ENCODE measurements at places on chromosomes 1 and 21. TPM values are rescaled to one million over a fixed set of nuclear protein-coding genes. Genes with fewer than 3 reads are reported as not detected.
A peak's percentile ranks its signal among the peaks of the same experiment; 100 is the strongest.

DNA sequence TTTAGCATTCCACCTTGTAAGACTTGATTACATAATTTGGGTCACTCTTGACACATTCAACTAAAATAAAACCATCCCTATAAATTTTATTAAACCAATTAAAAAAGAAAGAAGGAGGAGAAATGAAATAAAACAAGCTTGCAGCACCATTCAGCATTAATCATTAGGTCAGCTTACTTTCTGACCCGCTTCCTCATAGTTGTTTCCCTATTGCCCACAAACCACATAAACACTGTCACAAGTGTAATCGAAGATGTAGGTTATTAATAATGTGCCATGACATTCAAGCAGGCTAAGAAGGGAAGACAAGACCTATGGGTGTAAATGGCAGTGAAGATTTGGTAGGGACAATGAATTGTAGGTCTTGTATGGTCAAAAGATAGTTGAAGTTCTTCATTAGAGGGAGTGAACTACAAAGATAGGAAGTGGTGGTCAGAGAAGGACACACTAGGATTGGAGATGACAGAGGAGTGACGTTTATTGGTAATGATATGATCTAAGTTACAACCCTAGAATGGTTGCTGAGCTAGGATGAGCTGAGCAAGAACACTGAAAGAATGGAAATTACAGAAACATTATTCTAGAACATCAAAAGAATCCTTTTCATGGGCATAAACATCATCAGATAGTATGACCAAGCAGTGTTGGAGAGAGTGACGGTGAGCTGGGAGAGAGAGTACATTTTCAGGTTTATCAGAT is 231.5 kb downstream of the KCNT2 start:
- DNase-seq, result no peak

DNA sequence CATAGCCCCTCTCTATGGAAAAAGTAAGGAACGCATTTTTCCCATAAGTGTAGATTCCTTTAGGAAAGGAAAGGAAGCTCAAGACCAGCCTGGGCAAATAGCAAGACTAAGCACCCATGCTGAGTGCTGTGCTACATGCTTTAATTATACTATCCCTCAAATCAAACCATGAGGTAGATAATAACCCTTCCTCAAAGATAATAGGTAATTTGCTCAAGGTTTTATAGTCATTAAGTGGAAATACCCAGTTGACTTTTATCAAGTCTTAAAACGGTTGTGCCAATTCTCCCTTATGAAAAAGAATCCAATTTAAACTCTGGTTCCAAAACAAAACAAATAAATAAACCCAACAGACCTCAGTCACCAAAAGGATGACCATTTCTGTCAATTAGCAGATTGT is 3.4 kb downstream of the KIAA0319L start:
- H3K27me3 ChIP-seq, result no peaks in the 10 kb centered on the region
- H3K27ac ChIP-seq, result peak overlapping the region; percentile 37
- H3K36me3 ChIP-seq, result no peaks in the 10 kb centered on the region
- H3K4me3 ChIP-seq, result no peak overlapping the region

Gene SHISAL2A
- not detected for total RNA-seq

GRCh38 chr1:43104027-43104763 is 67.9 kb downstream of the EBNA1BP2 start:
- H3K27me3 ChIP-seq, result no peaks in the 10 kb centered on the region
- no peak overlapping the region for H3K4me3 ChIP-seq
- H3K36me3 ChIP-seq, result no peaks in the 10 kb centered on the region
- no peak overlapping the region for H3K27ac ChIP-seq
- DNase-seq, result no peak
- H3K4me1 ChIP-seq, result no peaks in the 10 kb centered on the region

- no peak overlapping the region for H3K27ac ChIP-seq
- no peak overlapping the region for H3K4me3 ChIP-seq
- no peaks in the 10 kb centered on the region for H3K27me3 ChIP-seq
- H3K4me1 ChIP-seq, result peaks cover 10% of the 10 kb centered on the region
- DNase-seq, result no peak
- H3K36me3 ChIP-seq, result peaks cover 24% of the 10 kb centered on the region
Observed at GRCh38 chr1:23419180-23419579, 5.4 kb downstream of the TCEA3 start.

- no peak for DNase-seq
- no peaks in the 10 kb centered on the region for H3K4me1 ChIP-seq
- peaks cover 100% of the 10 kb centered on the region for H3K36me3 ChIP-seq
- no peak overlapping the region for H3K27ac ChIP-seq
- no peaks in the 10 kb centered on the region for H3K27me3 ChIP-seq
Observed at GRCh38 chr1:208071435-208072031, 160.6 kb upstream of the CD34 start.

GRCh38 chr1:168467452-168467851 is 76.3 kb downstream of the XCL2 start:
- no peak overlapping the region for H3K27ac ChIP-seq
- DNase-seq, result no peak
- H3K4me3 ChIP-seq, result no peak overlapping the region

DNA sequence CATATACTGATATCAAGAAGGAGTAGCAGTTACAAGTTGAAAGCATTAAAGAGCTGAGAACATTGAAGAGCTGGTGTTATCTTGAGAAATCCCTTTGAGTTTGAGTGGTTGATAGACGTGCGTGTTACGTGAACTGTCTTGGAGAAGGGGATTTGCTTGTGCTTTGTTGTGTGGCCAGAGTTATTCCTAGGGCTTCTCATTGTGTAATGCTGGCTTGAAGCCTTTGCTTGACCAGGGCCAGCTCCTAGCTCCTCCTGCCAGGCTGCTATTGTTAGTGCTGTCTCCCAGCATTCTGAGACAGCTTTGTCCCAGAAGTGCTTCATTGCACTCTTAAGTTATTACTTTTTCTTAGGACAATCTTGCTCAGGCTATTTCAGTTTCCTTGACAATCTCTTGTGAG is 116.2 kb upstream of the KCNK2 start:
- no peak for DNase-seq
- no peak overlapping the region for H3K27ac ChIP-seq
- no peaks in the 10 kb centered on the region for H3K27me3 ChIP-seq

- H3K27ac ChIP-seq, result no peak overlapping the region
- H3K4me1 ChIP-seq, result no peaks in the 10 kb centered on the region
- no peaks in the 10 kb centered on the region for H3K36me3 ChIP-seq
- H3K27me3 ChIP-seq, result no peaks in the 10 kb centered on the region
Observed at GRCh38 chr21:14889080-14889810, 175.6 kb downstream of the NRIP1 start.

Gene LCE1B
- not detected for total RNA-seq

Gene RHOU
- total RNA-seq, result 2.0 TPM

GRCh38 chr1:78348496-78349284 is 142.1 kb upstream of the PTGFR start:
- H3K27ac ChIP-seq, result no peak overlapping the region
- no peaks in the 10 kb centered on the region for H3K36me3 ChIP-seq
- H3K27me3 ChIP-seq, result no peaks in the 10 kb centered on the region

GRCh38 chr1:25575191-25575590 is 31.8 kb downstream of the LDLRAP1 start:
- no peak for DNase-seq
- H3K4me3 ChIP-seq, result no peak overlapping the region
- H3K27ac ChIP-seq, result no peak overlapping the region
- no peaks in the 10 kb centered on the region for H3K27me3 ChIP-seq
- H3K36me3 ChIP-seq, result no peaks in the 10 kb centered on the region
- H3K4me1 ChIP-seq, result peaks cover 16% of the 10 kb centered on the region

GRCh38 chr1:39381839-39382238 is 109.6 kb upstream of the BMP8A start:
- H3K27me3 ChIP-seq, result no peaks in the 10 kb centered on the region
- H3K27ac ChIP-seq, result peak overlapping the region; percentile 4
- H3K4me1 ChIP-seq, result peaks cover 7% of the 10 kb centered on the region
- peaks cover 100% of the 10 kb centered on the region for H3K36me3 ChIP-seq

DNA sequence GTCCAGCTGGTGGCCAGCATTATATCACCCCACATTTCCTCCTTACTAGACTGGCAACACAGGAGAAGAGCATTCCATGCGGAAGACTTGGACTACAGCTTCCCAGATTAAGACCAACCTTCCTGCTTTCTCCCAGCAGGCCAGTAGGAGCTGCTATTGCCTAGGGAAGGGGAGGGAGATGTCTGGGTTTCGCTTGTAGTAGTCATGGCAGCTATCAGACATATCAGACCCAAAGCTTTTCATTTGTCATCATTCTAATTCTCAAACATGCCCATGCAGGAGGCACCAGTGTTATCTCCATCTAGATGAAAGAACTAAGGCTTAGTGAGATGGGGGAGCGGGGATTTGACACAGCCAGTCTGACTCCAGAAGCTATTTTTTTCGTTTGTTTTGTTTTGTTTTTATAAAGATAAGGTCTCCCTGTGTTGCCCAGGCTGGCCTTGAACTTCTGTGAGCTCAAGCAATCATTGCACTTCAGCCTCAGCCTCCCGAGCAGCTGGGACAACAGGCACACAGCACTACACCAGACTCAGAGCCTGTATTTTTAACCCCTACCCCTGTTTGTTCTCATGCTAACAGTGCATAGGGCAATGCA is 4.5 kb downstream of the PLA2G2A start:
- peak; percentile 63 for DNase-seq
- H3K27me3 ChIP-seq, result peaks cover 2% of the 10 kb centered on the region
- H3K36me3 ChIP-seq, result no peaks in the 10 kb centered on the region
- peaks cover 20% of the 10 kb centered on the region for H3K4me1 ChIP-seq

DNA sequence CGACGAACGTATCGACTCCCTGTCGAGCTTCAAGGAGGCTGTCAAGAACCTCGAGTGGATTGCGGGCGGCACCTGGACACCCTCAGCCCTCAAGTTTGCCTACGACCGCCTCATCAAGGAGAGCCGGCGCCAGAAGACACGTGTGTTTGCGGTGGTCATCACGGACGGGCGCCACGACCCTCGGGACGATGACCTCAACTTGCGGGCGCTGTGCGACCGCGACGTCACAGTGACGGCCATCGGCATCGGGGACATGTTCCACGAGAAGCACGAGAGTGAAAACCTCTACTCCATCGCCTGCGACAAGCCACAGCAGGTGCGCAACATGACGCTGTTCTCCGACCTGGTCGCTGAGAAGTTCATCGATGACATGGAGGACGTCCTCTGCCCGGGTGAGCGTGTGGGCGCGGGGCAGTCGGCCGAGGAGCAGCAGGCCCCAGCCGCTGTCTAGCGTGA is 28.0 kb downstream of the COL6A2 start:
- DNase-seq, result peak; percentile 3
- no peak overlapping the region for H3K27ac ChIP-seq
- H3K27me3 ChIP-seq, result no peaks in the 10 kb centered on the region
- peaks cover 12% of the 10 kb centered on the region for H3K4me1 ChIP-seq

GRCh38 chr1:66557157-66557556 is 23.2 kb downstream of the SGIP1 start:
- no peak overlapping the region for H3K27ac ChIP-seq
- H3K36me3 ChIP-seq, result no peaks in the 10 kb centered on the region
- peaks cover 24% of the 10 kb centered on the region for H3K4me1 ChIP-seq
- no peak for DNase-seq

- H3K27ac ChIP-seq, result no peak overlapping the region
- H3K27me3 ChIP-seq, result no peaks in the 10 kb centered on the region
- no peak for DNase-seq
- no peak overlapping the region for H3K4me3 ChIP-seq
- H3K4me1 ChIP-seq, result no peaks in the 10 kb centered on the region
Observed at GRCh38 chr1:167789501-167789900, 67.7 kb downstream of the MPZL1 start.

Gene VCAM1
- total RNA-seq, result 4.6 TPM

DNA sequence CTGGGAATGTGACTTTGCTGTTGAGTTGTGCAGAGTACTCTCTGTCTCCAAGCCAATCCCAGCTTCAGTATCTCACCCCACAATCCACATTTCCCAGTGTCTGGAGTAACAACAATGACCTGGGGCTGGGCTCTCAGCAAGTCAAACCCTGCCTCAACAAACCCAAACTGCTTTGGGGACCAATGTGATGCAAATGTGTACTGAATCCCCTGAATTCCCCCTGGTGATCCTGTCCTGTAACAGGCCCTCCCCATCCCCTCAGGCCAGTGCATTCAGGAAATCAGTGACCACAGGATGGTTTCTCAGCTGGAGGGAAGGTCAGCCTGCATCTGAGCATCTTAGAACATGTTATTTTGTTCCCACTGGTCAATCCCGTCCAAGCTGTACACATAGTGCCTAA is 36.7 kb upstream of the HAO2 start:
- no peak overlapping the region for H3K4me3 ChIP-seq
- H3K36me3 ChIP-seq, result no peaks in the 10 kb centered on the region
- H3K4me1 ChIP-seq, result no peaks in the 10 kb centered on the region
- peaks cover 20% of the 10 kb centered on the region for H3K27me3 ChIP-seq
- H3K27ac ChIP-seq, result no peak overlapping the region
- no peak for DNase-seq

DNA sequence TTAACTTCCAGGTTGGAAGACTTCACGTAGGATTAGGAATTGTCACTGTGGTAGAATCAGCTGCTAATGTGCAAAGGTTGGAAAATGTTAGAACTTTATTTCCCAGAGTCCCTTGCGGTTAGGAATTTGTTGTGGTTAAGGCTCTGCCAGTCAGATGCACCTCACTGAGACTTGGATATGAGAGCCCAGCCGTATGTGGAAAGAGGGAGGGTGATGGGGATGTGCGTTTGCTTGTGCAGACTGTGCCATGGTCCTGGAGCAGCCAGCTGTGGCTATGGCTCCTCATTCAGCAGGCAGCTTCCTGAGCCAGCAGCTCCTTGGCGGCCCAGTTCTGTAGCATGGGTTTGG is 12.5 kb downstream of the S100A10 start:
- H3K36me3 ChIP-seq, result peaks cover 31% of the 10 kb centered on the region
- no peak overlapping the region for H3K27ac ChIP-seq
- peaks cover 5% of the 10 kb centered on the region for H3K4me1 ChIP-seq
- H3K4me3 ChIP-seq, result no peak overlapping the region
- DNase-seq, result no peak

- DNase-seq, result no peak
- no peaks in the 10 kb centered on the region for H3K4me1 ChIP-seq
- H3K27me3 ChIP-seq, result no peaks in the 10 kb centered on the region
Observed at GRCh38 chr1:243459059-243459458, 203.2 kb downstream of the SDCCAG8 start.

GRCh38 chr1:115665319-115666096 is 23.7 kb downstream of the VANGL1 start:
- H3K36me3 ChIP-seq, result peaks cover 79% of the 10 kb centered on the region
- H3K4me1 ChIP-seq, result peaks cover 10% of the 10 kb centered on the region
- no peak for DNase-seq
- no peak overlapping the region for H3K4me3 ChIP-seq
- H3K27me3 ChIP-seq, result no peaks in the 10 kb centered on the region

- H3K36me3 ChIP-seq, result no peaks in the 10 kb centered on the region
- DNase-seq, result no peak
- peaks cover 17% of the 10 kb centered on the region for H3K4me1 ChIP-seq
- H3K27ac ChIP-seq, result no peak overlapping the region
Observed at GRCh38 chr1:235015291-235015985, 113.2 kb downstream of the TOMM20 start.

DNA sequence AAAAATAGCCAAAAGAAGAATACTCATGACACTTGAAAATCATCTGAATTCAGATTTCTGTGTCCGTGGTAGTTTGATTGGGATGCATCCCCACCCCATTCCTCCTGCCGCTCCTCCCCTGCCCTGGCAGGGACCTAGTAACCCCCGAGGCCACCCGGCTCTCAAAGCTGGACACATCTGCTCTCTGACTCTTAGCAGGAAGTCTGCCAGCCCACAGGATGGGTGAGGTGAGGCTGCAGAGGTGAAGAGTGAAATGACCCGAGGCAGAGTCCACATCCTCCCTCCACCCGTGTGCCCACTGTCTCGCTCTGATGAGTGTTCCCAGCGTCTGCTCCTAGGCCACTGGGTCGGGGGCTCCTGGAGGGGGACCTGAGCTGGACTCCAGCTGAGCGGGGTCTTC is 308.5 kb upstream of the VAMP3 start:
- H3K4me3 ChIP-seq, result no peak overlapping the region
- H3K27me3 ChIP-seq, result no peaks in the 10 kb centered on the region

Gene GPR25
- not detected for total RNA-seq

- no peak overlapping the region for H3K27ac ChIP-seq
- no peaks in the 10 kb centered on the region for H3K4me1 ChIP-seq
- H3K4me3 ChIP-seq, result no peak overlapping the region
Observed at GRCh38 chr1:223524930-223525451, 131.8 kb downstream of the CCDC185 start.
